ENCODE measurements at places on chromosomes 4 and X.
A peak's percentile ranks its signal among the peaks of the same experiment; 100 is the strongest.

- no peak for DNase-seq
Measured at GRCh38 chr4:155509555-155509954, 132.8 kb upstream of the MAP9 start.

DNA sequence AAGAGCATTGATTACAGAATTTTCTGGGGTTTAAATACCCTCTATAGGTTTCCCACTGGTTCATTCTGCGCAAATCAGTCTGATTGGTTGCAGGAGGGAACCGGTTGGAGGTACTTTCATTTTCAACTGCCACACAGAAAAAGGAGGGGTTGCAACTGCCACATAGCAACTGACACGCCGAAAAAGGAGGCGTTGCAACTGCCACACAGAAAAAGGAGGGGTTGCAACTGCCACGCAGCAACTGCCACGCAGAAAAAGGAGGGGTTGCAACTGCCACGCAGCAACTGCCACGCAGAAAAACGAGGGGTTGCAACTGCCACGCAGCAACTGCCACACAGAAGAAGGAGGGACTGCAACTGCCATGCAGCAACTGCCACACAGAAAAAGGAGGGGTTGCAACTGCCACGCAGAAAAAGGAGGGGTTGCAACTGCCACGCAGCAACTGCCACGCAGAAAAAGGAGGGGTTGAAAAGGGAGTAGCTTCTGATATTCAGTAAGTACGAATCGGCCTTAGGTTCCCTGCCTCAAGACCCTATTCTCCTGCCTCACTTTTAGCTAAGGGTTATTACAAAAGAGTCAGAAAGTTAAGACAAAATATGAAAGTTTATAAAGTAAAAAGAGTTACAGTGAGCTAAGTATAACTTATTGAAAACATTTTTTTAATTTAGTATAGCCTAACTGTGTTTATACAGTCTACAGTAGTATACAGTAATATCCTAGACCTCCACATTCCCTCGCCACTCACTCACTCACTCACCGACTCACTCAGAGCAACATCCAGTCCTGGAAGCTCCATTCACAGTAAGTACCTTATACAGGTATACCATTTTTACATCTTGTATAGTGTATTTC, 431.8 kb downstream of the KCTD8 start:
- DNase-seq, result no peak

DNA sequence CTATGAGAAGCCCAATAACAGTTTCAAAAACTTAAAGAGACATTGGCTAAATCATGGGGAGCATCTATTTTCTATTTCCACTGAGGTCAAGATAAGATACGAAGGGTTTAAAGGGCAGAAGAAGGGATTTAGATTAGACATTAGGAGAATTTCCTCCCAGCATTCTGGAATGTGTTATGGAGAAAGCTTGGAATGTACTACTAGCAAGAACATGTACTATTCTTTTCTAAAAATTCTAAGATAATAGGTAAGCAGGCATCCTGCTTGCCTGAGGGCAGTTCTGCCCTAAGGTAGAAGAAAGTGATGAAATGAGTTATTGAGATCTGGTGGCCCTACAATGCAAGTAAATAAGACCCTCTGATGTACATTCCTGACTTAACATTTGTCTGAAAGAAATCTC, 279.2 kb downstream of the NR3C2 start:
- DNase-seq, result no peak

DNA sequence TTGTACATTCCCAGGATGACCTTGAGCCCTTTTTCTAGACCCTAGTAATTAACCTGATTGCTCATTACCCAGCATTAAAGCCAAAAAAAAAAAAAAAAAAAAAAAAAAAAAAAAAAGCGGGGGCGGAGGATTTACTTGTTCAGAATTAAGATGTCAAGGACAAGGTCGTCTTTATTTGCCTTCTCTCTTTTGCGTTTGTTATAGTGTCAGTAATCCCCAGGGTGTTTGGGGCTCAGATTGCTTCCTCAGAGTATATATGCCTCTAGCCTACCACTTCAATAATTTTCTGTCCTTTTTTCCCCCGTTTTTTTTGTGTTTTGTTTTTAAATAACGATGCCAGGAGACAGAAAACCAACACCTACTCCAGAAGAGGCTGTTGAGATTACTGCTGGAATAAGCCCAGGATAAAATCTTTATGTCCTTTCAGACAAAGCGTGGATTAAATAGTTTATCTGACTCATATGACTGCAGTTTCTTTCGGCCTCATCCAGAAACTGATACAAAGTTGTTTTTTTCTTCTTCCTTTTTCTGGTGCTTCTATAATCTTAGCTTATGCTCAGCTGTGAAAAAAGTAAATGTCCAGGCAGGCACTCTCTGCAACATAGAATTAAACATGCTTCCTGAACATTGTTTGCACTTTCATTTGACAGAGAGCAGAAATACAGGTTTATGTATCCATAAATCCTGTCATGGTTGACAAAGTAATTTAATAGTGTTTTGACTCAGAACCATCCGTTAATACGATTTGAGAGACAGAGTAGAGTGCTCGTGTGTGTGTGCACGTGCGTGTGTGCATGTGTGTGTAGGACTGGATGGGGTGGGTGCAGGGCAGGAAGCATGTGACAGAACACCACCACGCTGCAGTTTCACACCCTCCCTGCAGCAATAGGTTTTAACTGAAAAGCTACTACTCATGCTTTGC, 138.6 kb downstream of the AFF1 start:
- peak; percentile 46 for DNase-seq

- no peak for DNase-seq
Measured at GRCh38 chr4:73211968-73212367, 46.6 kb downstream of the ANKRD17 start.

GRCh38 chrX:3124031-3124430, 82.8 kb downstream of the ARSF start:
- DNase-seq, result no peak

DNA sequence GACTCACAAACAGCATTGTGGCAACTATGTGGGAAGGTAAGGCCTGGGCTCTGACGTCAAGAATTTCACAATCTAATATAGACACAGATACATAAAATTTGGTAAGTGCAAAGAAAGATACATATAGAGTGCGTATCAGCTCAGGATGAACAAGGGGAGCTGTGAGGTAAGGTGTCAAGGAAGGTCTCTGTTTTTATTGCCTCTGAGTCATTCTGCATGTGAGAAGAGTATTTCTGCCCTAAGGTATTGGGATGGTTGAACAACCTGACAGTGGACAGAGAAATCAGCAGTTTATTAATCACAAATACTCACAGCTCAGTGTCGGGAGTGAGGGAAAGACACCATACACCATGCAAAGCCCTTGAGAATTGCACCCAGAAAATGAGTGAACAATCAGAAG, 89.8 kb downstream of the COMMD8 start:
- no peak for DNase-seq

GRCh38 chr4:126172126-126172525, 857.4 kb downstream of the FAT4 start:
- no peak for DNase-seq

DNA sequence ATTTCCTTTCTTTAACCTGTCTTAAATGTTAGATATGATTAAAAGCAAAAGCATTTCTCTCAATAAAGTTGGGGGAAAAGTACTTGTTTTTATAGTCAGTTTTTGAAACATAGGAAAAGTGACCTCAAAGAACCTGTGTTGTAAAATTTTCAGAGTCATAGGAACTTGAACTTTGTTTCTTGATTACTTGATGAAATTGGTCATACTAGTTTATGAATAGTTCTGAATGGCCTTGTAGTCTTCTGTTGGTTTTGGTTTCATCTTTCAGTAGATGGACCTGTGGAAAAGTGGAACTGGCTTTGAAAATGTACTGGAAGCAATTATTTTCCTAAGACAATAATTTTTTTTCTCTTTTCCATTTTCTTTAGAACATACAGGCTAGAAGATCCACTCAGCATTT, 222.2 kb upstream of the NUDT6 start:
- DNase-seq, result no peak

DNA sequence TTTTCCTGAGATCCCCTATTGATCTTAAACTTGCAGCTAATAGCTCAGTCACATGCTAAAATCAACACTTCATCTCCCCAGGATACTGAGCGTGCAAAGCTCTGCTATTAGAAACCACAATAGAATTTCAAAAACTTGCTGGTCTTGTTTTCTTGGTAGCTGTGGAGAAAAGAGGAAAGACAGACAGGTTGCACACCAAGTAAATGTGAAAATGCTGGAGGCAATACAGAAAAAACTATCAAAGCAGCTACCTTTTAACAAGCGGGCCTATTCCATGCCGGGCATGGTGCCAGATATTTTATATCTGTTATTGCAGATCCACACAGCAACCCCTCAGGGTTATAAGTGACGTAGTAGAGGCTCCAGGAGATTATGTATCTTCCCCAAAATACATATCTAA, 171.9 kb downstream of the DCTD start:
- no peak for DNase-seq

DNA sequence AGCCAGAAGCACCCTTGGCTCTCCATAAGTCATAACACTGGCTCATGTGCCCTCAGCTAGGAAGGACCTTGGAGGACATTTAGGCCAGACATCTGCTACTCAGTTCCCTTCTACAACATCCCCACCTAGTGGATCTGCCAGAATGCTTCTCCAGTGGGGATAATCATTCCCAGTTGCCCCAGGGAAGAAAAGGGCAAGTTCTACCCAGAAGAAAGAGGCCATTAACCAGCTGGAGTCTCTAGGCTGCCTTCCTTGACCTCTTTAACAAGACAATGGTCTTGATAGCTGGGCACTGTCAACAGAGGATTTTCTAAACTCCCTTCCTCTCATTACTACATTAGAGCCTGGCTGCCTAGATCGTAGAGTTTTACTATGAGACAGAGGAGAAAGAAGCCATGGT, 42.0 kb downstream of the LGI2 start:
- DNase-seq, result no peak

GRCh38 chr4:173801361-173801760, 271.3 kb upstream of the HAND2 start:
- no peak for DNase-seq
